ENCODE measurements at places on chromosomes 6 and 20. TPM values are rescaled to one million over a fixed set of nuclear protein-coding genes. Genes with fewer than 3 reads are reported as not detected.
A peak's percentile ranks its signal among the peaks of the same experiment; 100 is the strongest.

- no peak for DNase-seq
Observed at GRCh38 chr20:54069501-54069971, 858 bp downstream of the BCAS1 start.

The MUC22 gene
- total RNA-seq, result 0.14 TPM

GRCh38 chr6:85129881-85130280, 320.0 kb upstream of the NT5E start:
- DNase-seq, result no peak

DNA sequence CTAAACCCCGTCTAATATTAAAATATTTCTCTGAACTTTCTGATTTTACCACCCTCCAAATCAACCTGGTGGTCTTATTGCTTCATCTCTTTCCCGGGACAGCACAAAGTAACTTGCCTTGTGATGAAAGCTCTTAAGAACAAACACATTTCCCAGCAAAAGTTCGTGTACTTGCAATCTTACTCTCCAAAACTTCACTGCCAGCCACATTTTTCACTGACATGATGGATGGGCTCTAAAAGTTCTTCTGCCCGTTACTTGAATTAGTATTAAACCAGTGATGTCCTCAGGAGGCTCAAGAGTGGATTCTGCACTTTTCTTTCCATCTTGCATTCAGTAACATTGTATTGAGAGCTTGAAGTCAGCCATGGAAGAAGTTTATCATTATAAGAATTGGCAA, 731.6 kb upstream of the GJE1 start:
- no peak for DNase-seq

The WFDC5 gene
- not detected for total RNA-seq

- no peak for DNase-seq
Observed at GRCh38 chr6:89734526-89734925, 85.1 kb downstream of the MDN1 start.

GRCh38 chr20:24747881-24748595, 201.0 kb upstream of the CST7 start:
- no peak for DNase-seq

The HLA-DOB gene
- total RNA-seq, result not detected

GRCh38 chr20:51171141-51171540, 148.2 kb upstream of the KCNG1 start:
- DNase-seq, result no peak

The PAK5 gene
- not detected for total RNA-seq

GRCh38 chr6:84691978-84692623, 72.3 kb downstream of the TBX18 start:
- DNase-seq, result no peak

GRCh38 chr20:60354024-60354580, 395.9 kb downstream of the CDH26 start:
- no peak for DNase-seq

DNA sequence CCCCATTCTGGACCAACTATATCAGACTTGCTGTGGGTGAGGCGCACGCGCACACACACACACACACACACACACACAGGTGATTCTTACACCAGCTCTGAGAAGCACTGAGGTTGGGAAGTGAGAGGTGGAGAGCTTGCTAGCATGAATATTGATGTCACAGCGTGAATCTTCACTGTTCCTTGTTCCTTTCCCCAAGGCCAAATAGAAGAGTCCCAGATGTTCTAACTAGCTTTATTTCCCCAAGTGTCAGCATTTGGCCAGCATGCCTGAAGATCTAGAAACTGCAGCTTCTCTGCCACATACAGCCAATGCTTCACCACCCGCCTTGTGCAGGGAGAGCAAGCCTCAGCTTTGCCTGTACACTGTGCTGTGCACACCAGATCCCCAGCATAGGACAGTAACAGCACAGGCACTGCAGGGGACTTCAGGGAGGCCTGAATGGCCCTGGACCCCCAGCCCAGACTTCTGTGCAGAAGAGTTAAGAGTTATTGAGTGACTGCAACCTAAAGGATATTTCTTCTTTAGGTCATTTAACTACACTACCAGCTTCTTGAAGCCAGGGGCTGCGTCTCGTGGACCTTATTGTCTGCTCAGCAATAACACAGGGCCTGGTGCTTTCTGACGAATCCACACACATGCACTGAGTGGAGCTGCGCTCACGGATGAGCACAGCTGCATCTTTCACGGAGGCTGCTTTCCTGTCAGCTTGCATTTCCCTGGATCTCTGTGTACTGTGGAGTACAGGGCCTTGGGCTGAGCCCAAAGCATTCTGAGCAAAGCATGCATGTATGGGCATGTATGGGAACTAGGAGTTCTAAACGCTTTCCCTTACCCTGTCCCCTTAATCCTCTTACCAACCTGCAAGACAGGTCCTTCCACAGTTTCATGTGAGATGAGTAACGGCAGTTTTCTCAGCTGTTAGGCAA, 13.9 kb upstream of the CD93 start:
- DNase-seq, result no peak

DNA sequence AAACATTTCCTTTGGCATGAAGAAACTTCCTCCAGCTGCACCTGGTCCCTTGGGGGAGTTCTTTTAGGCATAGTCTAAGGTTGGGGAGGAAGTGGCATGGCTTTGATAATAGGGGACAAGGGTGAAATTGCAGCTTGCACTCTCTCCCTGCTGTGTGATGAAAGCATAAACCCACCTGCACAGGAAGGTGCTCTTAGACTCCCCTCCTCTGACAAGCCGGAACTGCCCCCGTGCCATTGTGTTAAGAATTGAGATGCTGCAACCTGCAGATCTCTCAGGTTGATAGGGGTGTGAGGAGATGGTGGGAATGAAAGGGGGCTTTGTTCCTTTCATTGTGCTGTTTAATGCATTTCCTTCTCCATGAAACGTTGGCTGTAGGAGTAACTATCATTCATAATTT, 247.7 kb upstream of the RNF24 start:
- no peak for DNase-seq

DNA sequence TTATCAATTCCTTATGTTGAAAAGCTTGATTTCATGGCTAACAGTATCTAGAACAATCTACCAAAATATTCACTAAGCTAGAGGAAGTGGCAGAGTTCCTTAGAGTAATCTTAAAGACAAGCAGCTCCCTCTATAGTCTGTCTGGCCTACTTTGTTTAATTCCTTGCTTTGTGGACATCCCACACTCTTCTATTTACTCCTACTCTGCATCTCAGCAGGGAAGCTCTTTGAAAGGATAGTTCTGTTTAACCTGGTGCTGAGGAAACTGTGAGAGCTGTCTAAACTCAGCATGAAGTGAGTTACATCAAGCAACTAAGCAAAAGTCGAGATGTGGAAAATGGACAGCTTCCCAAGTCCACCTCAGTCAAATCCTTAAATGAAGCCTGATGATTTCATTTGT, 4.3 kb downstream of the REV3L start:
- no peak for DNase-seq

GRCh38 chr6:29926413-29927274, 15.7 kb upstream of the HLA-A start:
- DNase-seq, result peak; percentile 94

GRCh38 chr6:3764516-3765335, 13.2 kb upstream of the PXDC1 start:
- DNase-seq, result no peak

GRCh38 chr6:27553123-27553904, 80.4 kb upstream of the ZNF184 start:
- DNase-seq, result no peak

DNA sequence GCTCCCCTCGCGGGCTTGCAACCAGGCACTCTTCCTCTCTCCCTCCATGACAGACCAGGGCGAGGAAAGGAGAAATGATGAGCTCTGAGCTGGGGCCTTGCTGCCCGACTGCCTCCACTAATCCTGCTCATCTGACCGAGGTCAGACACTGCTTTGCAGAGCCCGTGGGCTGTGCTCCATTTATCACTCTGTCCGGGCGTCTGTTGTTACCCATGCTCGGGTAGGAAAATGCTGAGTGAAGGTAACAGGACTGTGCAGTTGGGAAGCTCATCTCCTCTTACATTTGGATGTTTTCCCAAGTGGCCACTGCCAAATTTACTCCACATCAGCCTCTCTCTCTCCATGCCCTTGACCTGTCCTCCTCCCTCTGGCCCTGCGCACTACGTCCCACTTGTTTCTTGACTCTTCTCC, 14.6 kb downstream of the RPS6KA2 start:
- DNase-seq, result no peak

DNA sequence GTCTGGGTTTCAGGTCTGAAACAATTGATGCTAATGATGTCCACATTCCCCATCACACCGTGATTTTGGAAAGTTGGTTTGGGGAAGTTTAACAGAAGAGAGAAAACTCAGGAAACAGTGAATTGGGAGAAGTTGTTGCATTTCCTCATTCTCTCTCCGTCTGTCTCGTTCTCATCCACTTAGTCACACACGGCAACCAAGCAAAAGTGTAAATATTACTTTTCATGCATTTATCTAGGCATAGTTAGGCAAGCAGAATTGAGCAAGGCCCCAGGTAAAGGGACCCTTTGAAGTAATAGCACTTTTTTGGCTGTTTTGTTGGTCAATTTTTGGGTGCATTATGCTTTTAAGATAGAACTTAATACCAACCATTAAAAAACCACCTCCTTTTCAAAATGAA, 137.0 kb upstream of the SULF2 start:
- DNase-seq, result no peak

GRCh38 chr6:1930356-1930755, 315.0 kb downstream of the GMDS start:
- no peak for DNase-seq

The PRR18 gene
- total RNA-seq, result 0.11 TPM

The PROCR gene
- total RNA-seq, result 10.5 TPM

The PRRT1 gene
- 0.46 TPM for total RNA-seq

The PLEKHG1 gene
- total RNA-seq, result 10.2 TPM

The PDYN gene
- total RNA-seq, result not detected

- DNase-seq, result no peak
Observed at GRCh38 chr6:2184700-2185455, 60.5 kb downstream of the GMDS start.

- DNase-seq, result no peak
Observed at GRCh38 chr6:53437557-53438202, 88.9 kb upstream of the ELOVL5 start.

- no peak for DNase-seq
Observed at GRCh38 chr20:38229376-38230252, 30.9 kb downstream of the KIAA1755 start.

- DNase-seq, result no peak
Observed at GRCh38 chr6:16697437-16698161, 63.7 kb downstream of the ATXN1 start.

The TP53INP2 gene
- 113 TPM for total RNA-seq

The TNFRSF6B gene
- total RNA-seq, result 1.0 TPM

The UNC5CL gene
- total RNA-seq, result 0.60 TPM

DNA sequence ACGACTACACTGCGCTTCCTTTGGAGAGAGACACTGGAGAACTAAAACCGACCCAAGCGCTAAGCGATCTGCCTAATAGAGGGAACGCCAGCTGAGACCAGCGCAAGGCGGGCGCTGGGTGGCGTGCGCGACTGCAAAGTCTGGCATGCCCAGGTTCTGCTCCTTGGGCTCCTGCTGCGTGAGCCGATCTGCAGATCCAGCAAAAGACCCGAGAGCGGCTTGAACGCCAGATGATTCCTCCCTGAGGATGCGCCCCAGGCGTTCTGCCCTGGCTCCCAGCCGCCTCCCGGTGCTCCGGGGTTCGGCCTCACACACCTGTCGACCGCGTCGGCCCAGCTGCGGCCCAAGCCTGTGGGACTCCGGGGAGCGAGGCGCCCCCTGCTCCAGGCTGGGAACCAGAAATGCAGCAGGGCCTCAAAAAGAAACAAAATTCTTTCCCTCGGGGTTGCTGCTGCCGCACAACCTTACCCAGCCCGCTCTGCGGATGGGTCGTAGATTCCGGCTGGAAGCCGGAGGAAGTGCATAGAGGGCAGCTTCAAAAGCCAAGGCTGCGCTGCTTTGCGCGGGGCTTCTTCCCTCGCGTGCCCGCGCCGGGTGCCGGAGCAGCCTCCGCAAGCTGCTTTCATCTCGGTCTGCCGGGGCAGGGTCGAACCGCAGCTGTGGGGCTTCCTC, 17.9 kb upstream of the PRDM13 start:
- no peak for DNase-seq

The SLC17A3 gene
- total RNA-seq, result not detected

- peak; percentile 2 for DNase-seq
Observed at GRCh38 chr20:48729538-48729937, 98.3 kb downstream of the PREX1 start.

The PHACTR3 gene
- total RNA-seq, result 9.9 TPM

- no peak for DNase-seq
Observed at GRCh38 chr20:58005581-58006345, 222.7 kb downstream of the ANKRD60 start.

GRCh38 chr20:49768204-49769047, 44.2 kb upstream of the SLC9A8 start:
- DNase-seq, result no peak

- DNase-seq, result no peak
Observed at GRCh38 chr6:35025232-35026188, 115.6 kb downstream of the TCP11 start.

DNA sequence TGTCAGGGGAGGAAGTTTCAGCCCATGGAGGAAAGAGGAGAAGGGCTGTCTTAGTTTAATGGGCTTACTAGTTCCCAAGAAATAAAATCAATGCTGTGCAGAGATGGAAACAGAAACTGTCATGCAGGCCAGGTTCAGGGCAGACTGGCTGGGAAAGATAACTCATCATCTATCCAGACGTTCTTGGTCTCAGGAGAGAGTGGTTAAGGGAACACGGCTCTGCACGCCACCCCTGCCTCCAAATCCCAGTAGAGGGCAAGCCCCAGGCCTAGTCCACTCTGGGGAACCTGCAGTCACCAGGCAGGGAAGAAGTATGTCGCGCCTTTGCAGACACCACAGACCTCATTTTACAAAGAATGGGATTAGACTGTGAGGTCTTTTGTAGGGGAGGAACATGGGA, 12.5 kb downstream of the ALDH8A1 start:
- DNase-seq, result no peak
